Activated CD8-positive, alpha-beta memory T cell treated with anti-CD3 and anti-CD28 coated beads, Interleukin-2, amount 50 U/mL, for 48 hours (primary cell): ENCODE measurements at places on chromosomes 11 and 22.

DNA sequence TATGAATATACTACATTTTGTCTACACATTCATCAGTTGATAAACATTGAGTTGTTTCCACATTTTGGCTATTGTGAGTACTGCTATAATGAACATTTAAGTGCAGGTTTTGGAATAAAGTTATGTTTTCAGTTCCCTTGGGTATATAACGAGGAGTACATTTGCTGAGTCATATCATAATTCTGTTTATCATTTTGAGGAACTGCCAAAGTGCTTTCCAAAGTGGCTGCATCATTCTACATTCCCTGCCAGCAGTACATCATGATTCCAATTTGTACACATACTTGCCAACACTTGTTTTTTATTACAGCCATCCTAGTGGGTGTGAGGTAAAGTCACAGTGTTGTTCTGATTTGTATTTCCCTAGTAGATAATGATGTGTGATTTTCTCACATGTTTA, 1458.6 kb upstream of the TENM4 start:
- no peak for DNase-seq

DNA sequence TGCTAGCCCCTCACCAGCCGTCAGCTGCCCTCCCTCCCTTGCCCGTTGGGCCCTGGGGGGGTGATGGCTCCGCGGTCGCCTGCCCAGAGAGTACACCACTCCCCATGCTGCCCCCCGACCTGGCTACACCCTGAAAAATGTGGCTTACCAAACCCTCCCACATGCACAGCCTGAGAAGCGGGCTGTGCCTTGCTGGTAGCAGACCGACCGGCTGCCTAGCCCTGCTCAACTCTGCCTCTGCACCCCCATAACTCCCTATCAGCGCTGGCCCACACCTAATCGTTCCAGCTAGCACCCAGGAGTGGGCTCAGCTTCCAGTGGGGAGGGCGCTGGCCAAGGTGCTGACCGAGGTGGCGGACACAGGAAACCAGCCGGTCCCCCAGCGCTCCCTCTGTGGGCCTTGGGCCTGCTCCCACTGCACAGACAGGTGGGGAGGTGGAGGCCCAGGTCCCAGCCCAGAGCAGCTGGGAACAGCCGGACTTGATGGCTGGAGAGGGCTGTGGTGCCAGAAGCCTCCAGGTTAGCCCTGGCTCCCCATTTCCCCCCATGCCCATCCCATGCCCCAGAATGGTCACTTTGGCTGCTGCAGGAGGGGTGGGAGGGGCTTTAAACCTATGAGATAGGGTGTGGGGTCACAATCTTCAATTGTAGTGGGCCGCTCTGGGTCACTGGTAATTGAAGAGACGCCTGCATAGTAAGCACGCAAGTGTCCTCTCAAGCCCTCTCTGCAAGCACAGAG, 32.1 kb upstream of the PRODH start:
- no peak for DNase-seq

GRCh38 chr22:38959590-38959989, 2.2 kb downstream of the APOBEC3A start:
- no peak for DNase-seq

DNA sequence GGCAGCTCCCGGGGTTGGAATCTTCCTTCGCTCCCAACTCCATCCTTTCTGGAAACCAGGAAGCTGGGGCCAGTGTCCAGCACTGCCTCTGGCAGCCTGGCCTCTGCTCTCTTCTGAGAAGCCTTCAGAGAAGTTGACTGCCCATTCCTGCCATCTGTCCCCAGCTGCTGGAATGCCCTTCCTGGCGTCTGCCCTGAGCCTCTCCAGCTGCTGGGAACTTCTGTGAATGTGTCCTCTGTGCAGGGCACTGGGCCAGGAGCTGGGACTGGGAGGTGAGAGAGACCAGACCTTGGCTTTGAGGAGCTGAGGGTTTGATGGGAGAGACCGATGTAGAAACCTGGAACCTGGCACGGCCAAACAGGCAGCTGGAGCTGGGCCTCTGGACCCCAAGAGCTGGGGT, 5.9 kb upstream of the SOX10 start:
- no peak for DNase-seq

- no peak for DNase-seq
Observed at GRCh38 chr22:16970446-16970845, 37.6 kb downstream of the GAB4 start.

GRCh38 chr11:76623171-76623883, 47.2 kb downstream of the LRRC32 start:
- peak; percentile 47 for DNase-seq

DNA sequence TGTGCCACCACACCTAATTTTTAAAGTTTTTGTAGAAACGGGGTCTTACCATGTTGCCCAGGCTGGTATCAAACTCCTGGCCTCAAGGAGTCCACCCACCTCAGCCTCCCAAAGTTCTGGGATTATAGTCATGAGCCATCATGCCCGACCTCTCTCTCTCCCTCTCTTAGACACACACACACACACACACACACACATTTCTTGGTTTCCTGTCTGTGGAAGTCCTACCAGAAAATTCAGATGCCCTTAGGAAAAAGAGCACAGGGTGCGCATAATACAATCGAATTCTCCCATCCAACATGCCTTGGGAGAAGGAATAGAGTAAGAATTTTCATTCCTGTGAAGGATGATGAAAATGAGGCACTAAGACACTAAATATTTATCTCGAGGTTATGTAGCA, 10.4 kb downstream of the MICAL3 start:
- DNase-seq: no peak

DNA sequence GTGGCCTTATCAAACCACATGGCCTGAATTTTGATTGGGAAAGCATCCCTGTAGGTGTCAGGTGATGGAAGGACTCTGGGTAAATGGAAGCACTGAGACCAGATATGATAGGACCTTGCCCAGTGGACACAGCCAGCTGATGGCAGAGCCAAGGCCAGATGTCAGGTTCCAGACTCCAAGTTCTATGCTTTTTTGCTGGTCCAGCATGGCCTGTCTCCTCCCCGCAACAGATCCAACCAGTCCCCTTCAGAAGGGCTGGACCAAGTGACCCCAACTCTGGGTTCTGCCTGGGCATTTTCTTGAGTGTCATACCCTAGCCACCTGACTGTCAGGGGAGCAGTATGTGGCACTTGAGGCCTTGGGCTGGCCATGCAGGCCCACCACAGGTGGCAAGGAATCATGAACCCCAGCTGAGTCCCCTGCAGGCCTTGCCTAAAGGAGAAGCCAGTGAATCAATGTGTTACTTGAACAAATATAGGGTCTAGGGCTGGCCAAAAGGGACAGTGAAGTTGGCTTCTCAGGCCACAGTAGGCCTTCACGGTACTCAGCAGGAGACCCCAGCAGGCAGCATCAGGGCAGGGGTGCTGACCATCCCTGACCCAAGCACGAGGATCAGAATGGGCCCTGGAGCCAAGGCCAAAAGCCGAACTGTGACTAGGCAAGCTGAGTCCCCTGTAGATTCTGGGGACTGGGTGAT, 27.1 kb downstream of the KCNQ1OT1 start:
- DNase-seq: peak; percentile 47

GRCh38 chr11:73072935-73073481, 69.1 kb downstream of the FCHSD2 start:
- no peak for DNase-seq

GRCh38 chr11:30990625-30991296, 378.8 kb downstream of the DCDC1 start:
- no peak for DNase-seq

DNA sequence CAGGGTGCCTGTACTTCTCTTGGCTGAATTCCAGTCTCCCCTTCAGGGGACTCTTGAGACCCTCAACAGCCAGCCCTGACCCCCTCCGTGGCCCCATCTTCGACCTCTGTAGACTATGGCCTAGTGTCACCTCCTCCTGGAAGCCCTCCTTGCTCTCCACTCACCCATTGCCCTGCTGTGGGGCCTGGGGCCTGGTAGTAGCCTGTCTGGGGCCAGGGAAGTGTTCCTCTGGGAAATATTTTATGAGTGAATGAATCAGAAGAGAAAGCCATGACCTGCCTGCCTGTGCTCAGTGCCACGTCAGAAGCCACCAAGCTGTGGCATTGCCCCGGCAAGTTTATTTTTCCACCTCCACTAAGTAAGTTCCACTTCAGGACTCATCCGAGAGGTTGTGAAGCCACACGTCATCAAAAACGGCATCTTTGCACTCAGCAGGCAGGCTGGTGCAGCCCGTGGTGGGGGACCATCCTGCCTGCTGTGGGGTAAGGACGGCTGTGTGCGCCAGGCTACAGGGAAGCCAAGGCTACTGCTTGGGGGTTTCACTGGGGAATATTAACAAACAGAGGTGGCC, 59.6 kb upstream of the PPARA start:
- no peak for DNase-seq

DNA sequence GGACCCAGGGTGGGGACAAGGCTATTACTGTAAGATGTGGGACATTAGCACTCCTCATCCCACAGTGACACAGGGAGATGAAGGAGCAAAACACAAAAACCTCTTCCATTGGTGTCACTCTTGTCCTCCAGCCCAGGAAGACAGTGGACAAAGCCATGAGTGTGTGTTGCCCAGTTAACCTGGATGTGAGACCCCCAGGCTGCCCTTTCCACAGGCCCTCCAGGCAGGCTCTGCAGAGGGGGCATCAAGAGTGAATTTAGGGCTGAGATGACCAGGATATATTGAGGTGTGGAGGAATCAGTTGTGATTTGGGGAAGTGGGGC, 111.3 kb downstream of the GGTLC2 start:
- DNase-seq: no peak

DNA sequence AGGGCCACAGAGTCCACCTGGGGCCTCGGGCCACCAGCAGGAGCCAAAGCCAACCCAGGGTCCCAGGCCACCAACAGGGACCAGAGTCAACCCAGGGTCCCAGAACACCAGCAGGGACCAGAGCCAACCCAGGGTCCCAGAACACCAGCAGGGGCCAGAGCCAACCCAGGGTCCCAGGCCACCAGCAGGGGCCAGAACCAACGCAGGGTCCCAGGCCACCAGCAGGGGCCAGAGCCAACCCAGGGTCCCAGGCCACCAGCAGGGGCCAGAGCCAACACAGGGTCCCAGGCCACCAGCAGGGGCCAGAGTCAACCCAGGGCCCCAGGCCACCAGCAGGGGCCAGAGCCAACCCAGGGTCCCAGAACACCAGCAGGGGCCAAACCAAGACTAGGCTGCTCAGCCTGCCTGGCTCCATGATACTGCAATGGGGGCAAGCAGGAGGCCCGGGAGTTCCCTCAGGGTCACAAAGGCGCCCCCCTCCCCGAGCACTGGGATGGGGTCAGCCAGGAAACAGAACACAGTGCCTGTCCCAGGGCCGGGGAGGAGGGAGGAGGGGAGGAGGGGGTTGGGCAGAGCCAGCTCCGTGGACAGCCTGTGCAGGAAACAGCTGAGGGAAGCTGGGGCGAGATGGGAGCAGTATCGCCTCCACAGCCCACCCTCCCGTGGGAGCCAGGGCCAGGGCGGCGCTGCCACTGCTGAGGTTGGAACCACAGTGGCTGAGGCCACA, 62.0 kb upstream of the PRR5 start:
- DNase-seq: no peak

DNA sequence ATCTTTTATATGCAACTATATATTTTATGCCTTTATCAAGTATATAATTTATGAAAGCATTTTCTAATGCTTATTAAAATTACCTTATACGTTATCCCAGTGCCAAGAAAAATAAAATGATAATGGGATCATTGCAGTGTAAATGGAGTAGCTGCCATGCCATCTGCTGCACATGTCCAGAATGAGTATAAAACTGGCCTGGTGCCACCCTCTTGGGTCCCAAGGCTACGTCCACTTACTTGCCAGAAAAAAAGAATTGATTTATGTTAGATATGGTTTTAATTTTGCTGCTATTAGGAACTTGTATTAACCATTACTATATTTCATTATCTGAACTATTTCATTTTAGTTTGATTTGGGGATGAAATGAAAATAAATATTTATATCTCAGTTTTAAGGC, 1127.1 kb upstream of the CNTN5 start:
- no peak for DNase-seq

DNA sequence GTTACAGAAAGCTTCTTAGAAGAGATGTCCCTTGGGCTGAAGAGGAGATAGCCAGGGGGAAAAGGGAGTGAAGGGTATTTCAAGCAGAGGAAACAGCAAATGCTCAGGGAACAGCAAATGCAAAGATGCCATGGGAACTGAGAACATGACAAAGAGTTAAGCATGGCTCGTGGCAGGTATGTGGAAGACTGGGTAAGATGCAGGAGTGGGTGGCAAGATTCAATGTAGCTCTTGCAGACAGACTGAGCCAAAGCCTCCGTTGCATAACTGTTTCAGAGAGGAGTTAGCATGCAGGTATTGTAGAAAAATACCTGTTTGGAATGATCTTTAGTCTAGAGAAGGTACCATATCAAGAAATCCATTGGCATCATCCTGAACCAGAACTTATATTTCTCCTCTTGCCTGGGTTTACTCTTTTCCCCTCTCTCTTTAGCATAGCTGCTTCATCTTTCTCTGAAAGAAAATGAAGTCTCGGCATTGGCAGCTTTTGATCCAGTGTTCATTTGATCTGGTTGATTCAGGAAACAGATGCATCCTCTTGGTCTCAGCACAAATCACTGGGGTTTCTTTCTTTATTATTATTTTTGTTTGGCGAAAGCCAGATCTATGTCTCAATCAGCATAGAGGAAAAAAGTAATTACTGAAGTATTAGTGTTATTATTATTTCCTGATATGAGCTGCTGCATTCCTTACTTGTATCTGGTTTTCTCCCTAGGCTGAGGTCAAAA, 41.7 kb upstream of the NUP160 start:
- no peak for DNase-seq

DNA sequence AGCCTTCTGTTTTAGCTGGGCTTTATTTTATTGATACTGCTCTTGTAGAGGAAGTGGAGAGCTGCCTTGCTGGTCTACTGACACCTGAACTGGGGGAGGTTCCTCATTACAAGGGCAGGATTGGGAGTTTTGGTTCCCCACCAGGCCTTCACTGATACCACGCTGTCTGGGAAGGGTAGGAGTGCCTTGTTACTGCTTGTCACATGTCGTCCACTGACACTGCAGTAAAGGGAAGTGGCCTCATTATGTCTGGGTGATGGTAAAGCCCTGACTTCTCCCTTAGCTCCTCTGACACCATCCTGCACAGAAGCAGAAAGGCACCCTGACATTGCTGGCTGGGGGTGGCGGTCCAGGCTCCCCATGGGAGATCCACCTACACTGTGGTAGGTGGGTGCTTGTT, 38.7 kb upstream of the ELF5 start:
- no peak for DNase-seq

DNA sequence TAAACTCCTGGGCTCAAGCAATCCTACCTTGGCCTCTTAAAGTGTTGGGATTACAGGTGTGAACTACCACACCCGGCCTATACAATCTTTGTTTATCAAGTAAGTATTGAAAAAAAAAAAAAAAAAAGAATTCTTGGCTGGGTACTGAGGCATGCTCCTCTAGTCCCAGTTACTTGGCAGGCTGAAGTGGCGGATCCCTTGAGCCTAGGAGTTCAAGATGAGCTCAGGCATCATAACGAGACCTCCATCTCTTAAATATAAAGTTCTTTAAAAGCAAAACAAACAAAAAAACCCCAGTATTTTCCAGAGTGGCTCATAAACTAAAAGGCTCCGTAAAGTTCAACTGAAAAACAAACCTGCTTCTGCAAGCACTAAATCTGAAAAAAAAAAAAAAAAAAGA, 50.3 kb upstream of the GAB2 start:
- no peak for DNase-seq

- DNase-seq: no peak
Observed at GRCh38 chr11:1994121-1994520, 3.5 kb downstream of the H19 start.

- no peak for DNase-seq
Observed at GRCh38 chr11:2573240-2574042, 126.4 kb downstream of the KCNQ1OT1 start.
